ENCODE measurements at places on chromosomes 3 and 15. TPM values are rescaled to one million over a fixed set of nuclear protein-coding genes. Genes with fewer than 3 reads are reported as not detected.
A peak's percentile ranks its signal among the peaks of the same experiment; 100 is the strongest.

Gene ADAMTS9
- total RNA-seq = 0.46 TPM

Gene TJP1
- 140 TPM for total RNA-seq

Gene VGLL3
- total RNA-seq = 19.7 TPM

Gene ANKUB1
- not detected for total RNA-seq

Gene FGF12
- 5.1 TPM for total RNA-seq

Gene EFCC1
- 0.09 TPM for total RNA-seq

Gene BLM
- 43.4 TPM for total RNA-seq

Gene WNT7A
- not detected for total RNA-seq

Gene DLL4
- total RNA-seq = 0.35 TPM

Gene LMAN1L
- not detected for total RNA-seq

GRCh38 chr3:48919215-48920138, 835 bp downstream of the ARIH2 start:
- peak; percentile 38 for DNase-seq
- H3K4me3 ChIP-seq = peak overlapping the region; percentile 93
- H3K4me1 ChIP-seq = no peaks in the 10 kb centered on the region
- H3K36me3 ChIP-seq = peaks cover 12% of the 10 kb centered on the region
- H3K27me3 ChIP-seq = no peaks in the 10 kb centered on the region

GRCh38 chr15:78162038-78162437, 12.9 kb downstream of the IDH3A start:
- no peaks in the 10 kb centered on the region for H3K27me3 ChIP-seq
- H3K36me3 ChIP-seq = peaks cover 54% of the 10 kb centered on the region
- no peak for DNase-seq

DNA sequence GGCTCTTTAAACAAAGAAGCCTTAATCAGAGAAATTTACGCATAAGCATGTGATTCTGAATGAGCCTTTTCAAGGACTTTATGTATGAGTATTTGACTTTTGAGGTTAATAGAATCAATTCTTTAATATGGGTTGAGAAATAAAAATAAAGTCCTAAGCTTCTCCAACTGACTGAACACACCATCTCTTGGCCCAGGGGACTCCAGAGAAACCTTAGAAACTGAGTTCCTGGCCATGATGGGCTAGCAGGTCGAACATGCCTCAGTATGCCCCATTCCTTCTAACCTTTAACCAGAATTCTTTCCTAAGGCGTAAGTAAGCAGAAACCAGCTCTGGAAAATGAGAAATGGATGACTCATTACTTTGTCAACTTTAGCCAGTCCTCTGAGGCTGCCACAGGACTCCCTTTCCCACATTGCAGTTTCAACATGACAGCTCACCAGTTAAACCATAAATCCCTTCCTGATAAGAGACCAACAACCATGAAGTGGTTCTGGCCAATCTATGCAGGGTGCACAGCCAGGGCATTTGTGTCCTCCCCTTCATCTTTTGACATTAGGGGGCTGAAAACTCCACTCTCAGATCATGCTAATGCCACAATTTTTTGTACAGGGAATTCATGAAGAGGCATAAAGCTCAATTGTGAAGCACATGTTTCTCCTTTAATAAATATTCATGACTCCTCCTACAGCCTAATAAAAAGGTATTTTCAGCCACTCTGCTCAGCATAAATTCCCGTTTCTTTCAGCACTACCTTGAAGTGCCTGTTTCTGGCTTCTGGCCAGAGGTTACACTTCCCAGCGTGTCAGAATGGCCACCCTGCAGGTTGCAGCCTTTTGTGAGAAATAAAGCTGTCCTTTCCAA, 33.3 kb downstream of the TM4SF18 start:
- DNase-seq = no peak
- no peaks in the 10 kb centered on the region for H3K4me1 ChIP-seq
- no peaks in the 10 kb centered on the region for H3K36me3 ChIP-seq
- H3K27ac ChIP-seq = no peak overlapping the region
- no peak overlapping the region for H3K4me3 ChIP-seq

DNA sequence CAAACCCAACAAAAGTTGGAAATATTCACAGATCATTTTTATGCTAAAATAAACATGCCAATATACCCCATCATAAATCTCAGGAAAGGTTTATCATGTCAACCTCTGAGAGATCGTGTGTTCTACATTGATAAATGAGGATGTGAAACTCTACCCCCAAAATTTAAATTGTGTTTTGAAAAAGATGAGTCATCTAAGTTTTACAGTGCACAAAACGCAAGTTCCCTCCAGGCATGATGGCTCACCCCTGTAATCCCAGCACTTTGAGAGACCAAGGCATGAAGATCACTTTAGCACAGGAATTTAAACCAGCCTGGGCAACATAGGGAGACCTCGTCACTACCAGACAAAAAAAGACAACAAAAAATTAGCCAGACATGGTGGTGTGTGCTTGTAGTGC, 1487.0 kb upstream of the GBE1 start:
- H3K36me3 ChIP-seq = peaks cover 8% of the 10 kb centered on the region
- H3K27me3 ChIP-seq = no peaks in the 10 kb centered on the region
- H3K4me1 ChIP-seq = no peaks in the 10 kb centered on the region
- H3K27ac ChIP-seq = no peak overlapping the region
- H3K4me3 ChIP-seq = no peak overlapping the region

DNA sequence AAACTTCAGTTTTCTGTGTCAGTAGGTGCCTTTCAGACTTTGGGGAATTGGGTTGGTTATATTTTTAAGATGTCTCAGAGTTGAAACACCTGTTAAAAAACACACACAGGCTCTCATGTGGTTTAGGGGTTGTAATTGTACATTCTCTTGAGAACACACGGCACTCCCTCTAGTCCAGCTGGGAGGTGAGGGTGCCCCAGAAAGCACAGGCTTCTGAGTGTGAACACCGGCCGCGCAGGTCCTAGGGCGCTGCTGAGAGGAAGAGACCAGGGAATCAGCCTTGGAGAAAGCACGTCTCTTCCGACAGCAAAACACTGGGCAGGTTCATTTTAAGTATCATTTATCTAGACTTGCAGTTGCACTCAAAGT, 68.0 kb upstream of the RPL35A start:
- no peak overlapping the region for H3K27ac ChIP-seq
- H3K36me3 ChIP-seq = peaks cover 45% of the 10 kb centered on the region
- no peaks in the 10 kb centered on the region for H3K27me3 ChIP-seq
- no peak overlapping the region for H3K4me3 ChIP-seq
- H3K4me1 ChIP-seq = peaks cover 8% of the 10 kb centered on the region

GRCh38 chr15:90718232-90718631, 1.1 kb downstream of the BLM start:
- peak overlapping the region; percentile 97 for H3K4me3 ChIP-seq
- no peak for DNase-seq
- peaks cover 2% of the 10 kb centered on the region for H3K4me1 ChIP-seq
- no peaks in the 10 kb centered on the region for H3K27me3 ChIP-seq

DNA sequence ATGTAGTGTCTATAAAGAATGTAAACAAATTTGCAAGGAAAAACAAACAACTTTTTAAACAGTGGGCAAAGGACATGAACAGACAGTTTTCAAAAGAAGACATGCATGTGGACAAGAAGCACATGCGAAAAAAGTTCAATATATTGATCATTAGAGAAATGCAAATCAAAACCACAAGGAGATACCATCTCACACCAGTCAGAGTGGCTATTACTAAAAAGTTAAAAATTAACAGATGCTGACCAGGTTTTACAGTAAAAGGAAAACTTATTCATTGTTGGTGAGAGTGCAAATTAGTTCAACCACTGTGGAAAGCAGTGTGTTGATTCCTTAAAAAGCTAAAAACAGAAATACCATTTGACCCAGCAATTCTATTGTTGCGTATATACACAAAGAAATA, 47.1 kb upstream of the LSAMP start:
- peaks cover 6% of the 10 kb centered on the region for H3K36me3 ChIP-seq
- no peak overlapping the region for H3K27ac ChIP-seq
- H3K4me1 ChIP-seq = no peaks in the 10 kb centered on the region
- no peak overlapping the region for H3K4me3 ChIP-seq

DNA sequence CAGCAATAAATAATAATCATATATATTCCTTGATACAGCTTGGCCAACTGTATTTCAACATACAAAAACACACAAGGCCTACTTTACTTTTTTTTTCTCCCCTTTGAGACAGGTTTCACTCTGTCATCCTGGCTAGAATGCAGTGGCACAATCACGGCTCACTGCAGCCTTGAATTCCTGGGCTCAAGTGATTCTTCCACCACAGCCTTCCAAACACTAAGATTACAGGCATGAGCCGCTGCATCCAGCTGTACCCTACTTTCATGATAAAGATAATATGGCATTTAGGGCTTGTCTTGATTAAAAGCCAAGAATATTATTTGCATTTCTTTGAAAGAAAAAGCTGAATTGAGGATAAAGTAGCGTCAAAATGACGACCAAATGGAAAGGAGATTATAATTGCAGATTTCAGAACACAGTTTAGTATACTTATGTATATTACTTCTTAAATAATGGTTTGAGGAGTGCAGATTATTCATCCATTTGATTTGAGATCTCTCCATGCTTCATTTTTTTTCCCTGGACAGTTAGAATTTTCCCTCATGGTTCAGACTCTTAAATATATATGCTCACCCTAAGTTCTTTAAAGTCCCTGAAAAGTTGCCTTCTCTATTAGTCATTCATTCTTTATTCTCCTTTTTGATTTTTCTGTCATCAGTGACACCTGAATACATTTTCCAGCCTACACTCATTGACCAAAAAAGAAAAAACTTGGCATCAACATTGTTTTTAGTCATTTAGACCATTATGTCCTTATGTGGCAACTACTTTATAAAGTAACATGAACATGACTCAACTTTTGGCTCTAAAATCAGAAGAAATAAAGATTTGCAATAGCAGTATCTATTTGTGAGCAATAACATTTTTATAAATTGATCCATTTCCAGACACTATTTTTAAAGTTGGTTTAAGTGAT, 48.5 kb upstream of the MLF1 start:
- DNase-seq = no peak
- H3K4me3 ChIP-seq = no peak overlapping the region
- H3K27me3 ChIP-seq = no peaks in the 10 kb centered on the region
- no peak overlapping the region for H3K27ac ChIP-seq
- peaks cover under 1% of the 10 kb centered on the region for H3K36me3 ChIP-seq
- H3K4me1 ChIP-seq = no peaks in the 10 kb centered on the region
